ENCODE measurements at places on chromosomes 5 and 9.

- DNase-seq: no peak
Measured at GRCh38 chr5:141519605-141520565, 31.0 kb downstream of the PCDHGC5 start.

GRCh38 chr9:134236001-134236421 is 71.6 kb upstream of the RNU6ATAC start:
- DNase-seq: no peak

DNA sequence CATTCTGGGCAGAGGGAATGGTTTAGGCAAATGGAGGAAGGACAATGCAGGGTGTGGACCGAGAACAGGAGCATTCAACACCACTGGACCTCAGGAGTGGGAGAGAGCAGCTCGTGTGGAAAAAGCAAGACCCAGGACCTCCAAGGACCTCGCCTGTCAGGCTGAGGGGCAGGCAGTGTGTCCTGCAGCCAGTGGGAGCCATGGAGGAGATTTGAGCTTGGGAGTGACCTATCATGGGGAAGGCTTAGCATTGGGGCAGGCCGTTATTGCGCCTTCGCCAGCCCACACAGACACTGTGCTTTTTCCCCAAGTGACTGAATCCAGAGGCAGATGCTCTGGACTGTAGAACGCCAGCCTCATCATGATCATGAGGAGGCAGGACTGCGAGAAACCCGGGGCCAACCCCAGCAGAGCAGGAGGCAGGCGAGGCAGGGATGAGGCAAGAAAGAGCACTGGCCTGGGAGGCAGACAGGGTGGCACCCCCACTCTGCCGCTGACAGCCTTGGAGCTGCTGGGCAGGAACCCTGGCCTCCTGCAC is 3.3 kb downstream of the CDHR2 start:
- no peak for DNase-seq

- DNase-seq: no peak
Measured at GRCh38 chr5:153358315-153358976, 132.0 kb upstream of the GRIA1 start.

- no peak for DNase-seq
Measured at GRCh38 chr9:125889476-125890419, 142.6 kb downstream of the PBX3 start.

DNA sequence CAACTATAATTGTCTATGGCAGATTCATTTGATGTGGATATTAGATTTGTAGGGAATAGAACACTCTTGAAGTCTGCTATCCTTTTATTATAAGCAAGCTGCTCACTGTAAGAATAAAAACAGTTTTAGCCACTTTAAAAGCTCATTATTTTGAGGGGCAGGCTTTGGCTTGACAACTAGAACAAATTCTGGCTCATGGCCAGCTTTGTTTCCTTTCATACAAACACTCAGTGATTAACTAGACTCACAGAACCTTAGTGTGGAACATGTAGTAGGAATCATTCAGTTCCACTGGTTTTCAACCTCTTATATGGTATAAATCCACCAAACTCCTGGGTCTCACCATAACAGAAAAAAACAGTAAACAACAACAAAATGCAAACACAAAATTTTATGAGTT is 27.4 kb upstream of the CEP120 start:
- DNase-seq: no peak

DNA sequence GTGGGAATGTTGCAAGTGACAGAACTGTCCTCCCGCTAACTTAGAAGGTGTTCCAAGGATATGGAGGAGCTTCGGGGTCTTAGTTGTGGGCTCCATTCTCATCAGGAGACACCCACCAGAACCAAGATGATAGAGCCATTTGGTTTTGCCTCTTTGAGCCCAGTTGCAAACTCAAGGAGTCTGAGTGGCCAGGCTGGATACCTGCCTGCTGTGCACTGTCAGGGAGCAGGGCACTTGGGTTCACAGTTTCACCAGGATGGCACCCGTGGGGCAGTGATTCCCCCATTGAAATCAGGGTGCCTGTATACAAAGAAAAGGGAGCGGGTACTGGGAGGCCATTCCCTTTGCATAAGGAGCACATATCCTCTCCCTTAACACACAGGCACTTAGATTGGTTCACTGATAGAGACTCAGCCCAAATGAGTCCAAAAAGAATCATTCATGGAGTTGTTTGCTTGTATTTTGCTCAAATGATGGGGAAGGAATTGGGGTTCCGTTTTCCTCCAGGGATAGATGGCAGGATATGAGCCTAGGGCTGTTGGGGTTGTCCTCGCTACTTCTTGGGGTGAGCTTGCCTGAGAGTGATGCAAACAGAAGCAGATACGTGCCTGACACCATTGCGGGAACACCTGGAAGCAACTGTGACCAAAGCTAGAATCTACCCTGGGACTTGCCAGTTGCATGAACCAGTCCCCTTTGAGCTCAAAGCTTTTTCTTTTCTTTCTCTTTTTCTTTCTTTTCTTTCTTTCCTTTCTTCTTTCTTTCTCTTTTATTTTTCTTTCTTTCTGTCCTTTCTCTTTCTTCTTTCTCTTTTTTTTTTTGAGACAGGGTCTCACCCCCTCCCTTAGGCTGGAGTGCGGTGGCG is 1.3 kb upstream of the PRR7 start:
- no peak for DNase-seq

GRCh38 chr5:53038196-53038847 is 49.2 kb downstream of the ITGA2 start:
- no peak for DNase-seq

GRCh38 chr9:127186806-127187205 is 64.4 kb upstream of the ANGPTL2 start:
- DNase-seq: no peak

DNA sequence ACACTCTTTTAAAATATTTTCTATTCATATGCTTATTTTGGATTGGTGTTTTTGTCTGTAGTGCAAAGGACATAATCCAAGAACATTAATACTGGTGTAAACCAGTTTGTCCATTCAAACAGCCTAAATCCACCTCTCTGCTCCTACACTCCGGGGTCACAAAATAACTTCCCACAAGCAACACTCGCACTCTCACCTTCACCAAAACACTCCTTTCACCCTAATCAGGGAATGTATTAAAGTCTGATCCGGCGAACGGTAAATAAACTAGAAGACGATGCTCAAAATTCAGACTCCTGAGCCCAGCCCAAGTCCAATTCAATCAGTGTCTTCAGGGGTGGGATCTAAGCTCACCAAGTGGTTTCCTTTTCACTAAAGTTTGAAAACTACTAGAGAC is 649 bp downstream of the AP3B1 start:
- DNase-seq: no peak

DNA sequence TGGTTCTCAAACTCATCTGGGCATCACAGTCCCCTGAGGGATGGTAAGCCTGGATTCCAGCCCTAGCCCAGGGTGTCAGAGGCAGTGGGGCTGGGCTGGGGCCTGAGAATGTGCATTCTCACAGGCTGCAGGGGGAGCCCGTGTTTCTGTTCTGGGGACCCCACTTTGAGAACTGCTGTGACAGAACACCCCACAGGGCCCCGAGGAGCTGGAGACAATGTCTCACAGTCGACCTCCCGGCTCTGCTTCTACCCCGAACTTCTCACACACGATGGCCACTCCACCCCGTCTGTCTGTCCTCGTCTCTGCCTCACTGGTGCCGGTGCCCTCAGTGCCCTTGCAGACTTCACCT is 130.0 kb downstream of the CACNA1B start:
- no peak for DNase-seq

DNA sequence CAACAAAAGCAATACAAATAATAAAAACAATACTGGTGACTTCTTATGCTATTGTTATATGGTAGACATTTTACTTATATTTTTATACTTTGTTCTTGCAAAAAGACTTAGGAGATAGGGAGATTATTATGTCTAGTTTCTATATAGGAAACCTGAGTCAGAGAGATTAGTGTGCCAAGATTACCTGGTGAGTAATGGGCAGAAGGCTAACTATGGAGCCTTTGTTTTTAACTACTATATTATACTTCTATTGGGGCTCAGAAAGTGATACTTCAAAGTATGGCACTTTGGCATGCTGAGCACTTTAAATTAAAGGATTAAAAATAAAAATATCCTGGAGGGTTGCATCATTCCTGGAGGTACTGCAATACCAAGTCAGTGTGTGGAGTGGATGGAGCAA is 117.5 kb upstream of the CLINT1 start:
- no peak for DNase-seq

DNA sequence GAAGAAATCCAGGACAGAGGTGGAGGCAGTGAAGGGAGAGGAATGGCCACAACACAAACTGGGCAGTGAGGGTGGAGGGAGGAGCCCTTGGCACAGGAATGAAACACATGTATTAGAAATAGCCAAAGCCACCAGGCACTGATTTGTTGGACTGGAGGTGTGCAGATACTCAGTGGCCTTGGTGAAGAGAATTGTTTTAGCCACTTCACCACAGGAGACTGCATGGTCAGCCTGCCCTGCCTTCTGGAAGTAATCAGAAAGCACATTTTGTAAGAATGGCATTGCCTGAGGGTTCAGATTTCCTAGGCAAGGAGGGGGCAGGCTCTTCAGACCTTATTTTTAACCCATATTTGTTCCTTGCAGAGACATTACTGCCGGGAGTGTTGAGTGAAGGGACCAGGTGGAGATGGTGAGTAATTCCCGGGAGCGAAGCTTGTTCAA is 2.2 kb downstream of the SGCD start:
- no peak for DNase-seq

GRCh38 chr9:124040186-124040931 is 28.8 kb downstream of the LHX2 start:
- DNase-seq: no peak

DNA sequence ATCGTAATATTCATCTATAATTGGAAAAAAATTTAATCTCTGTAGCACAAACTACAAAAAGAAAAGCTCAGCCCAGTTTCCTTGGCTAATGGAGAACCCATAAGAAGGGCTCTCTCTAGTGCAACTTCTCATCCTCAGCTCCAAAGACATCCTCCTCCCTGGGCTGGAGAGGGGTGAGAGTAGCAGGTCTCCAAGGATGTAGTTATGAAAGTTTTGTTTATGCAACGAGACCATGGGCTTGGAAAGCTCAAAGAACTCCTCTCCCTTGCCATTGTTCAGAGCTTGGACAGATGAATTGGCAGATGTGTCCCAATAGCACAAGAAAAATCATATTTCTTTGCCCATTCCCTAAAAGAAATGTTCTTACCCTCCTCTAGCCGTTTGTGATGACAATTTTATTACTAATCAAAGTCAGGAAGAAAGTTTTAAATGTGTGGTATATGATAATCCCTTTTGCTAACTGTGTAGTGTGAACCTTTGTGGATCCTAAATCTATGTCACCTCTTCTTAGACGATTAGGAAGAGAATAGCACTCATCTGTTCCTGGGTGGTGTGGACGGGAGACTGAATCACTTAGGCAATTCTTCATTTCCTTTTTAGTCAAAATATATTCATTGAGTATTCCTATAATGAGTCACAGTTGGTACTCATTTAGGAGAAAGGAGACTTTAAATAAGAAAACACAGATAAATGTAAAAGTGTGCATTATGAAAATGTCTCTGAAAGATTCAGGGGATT is 52.2 kb downstream of the GARNL3 start:
- no peak for DNase-seq

DNA sequence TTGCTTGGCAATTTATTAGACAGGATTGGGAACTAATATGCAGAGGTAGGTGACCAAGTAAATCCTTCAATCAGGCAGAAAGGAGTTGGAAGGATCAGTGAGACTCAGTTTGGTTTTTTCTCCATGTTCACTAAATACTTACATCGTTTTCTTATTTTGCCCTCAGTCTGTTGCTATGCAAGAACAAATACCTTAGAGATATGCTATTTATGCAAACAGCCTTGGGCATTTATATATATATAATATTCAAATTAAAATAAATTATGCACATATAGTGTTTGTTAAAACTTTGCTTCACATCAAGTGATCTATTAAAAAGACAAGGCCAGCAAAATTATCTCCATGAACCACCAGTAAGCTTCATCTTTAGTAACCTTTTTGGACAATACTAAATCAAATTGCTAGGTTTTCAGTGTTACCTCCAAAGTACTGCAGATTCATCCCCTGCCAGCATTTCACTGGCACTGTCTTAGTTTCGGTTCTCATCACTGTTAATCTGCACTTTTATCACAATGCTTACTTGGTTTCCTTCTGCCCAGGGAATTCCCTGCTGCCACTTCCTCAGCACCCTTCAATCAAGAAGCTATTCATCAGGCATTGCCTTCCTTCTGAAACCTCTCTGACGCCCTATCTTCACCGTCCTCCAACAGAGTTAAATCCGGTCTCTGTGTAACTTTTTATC is 26.0 kb upstream of the LIFR start:
- DNase-seq: no peak

DNA sequence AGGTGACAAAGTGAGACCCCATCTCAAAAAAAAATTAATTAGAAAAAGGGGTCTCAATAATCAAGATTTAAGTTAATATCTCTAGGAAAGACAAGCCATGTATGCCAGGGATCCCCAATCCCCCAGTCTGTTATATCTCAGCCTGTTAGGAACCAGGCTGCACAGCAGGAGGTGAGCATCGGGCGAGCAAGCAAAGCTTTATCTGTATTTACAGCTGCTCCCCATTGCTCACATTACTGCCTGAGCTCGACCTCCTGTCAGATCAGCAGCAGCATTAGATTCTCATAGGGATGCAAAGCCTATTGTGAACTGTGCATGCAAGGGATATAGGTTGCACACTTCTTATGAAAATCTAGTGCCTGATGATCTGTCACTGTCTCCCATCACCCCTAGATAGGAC is 116.8 kb downstream of the TARS1 start:
- no peak for DNase-seq

DNA sequence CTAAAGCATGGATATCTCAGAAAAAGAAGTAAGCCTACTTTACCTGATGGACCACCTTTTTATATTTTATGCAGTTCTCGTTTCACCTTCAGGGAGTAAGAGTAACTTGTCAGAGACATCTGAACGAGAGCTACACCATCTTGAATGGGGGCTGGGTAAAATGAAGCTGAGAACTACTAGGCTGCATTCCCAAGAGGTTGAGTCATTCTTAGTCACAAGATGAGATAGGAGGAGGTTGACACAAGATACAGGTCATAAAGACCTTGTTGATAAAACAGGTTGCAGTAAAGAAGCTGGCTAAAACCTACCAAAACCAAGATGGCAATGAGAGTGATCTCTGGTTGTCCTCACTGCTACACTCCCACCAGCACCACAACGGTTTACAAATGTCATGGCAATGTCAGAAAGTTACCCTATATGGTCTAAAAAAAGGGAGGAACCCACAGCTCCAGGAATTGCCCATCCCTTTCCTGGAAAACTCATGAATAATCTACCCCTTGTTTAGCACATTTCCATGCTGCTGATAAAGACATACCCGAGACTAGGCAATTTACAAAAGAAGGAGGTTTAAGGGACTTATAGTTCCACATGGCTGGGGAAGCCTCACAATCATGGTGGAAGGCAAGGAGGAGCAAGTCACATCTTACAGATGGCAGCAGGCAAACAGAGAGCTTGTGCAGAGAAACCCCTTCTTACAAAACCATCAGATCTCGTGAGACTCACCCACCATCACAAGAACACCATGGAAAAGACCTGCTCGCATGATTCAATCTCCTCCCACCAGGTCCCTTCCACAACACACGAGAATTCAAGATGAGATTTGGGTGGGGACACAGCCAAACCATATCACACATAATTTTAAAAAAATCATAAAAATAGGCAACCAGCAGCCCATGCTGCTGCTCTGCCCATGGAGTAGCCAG is 62.5 kb downstream of the GIN1 start:
- no peak for DNase-seq
